Activated CD4-positive, CD25-positive, alpha-beta regulatory T cell treated with anti-CD3 and anti-CD28 coated beads, Interleukin-2, amount 50 U/mL, for 24 hours (primary cell): ENCODE measurements at places on chromosomes 11 and 22.
A peak's percentile ranks its signal among the peaks of the same experiment; 100 is the strongest.

DNA sequence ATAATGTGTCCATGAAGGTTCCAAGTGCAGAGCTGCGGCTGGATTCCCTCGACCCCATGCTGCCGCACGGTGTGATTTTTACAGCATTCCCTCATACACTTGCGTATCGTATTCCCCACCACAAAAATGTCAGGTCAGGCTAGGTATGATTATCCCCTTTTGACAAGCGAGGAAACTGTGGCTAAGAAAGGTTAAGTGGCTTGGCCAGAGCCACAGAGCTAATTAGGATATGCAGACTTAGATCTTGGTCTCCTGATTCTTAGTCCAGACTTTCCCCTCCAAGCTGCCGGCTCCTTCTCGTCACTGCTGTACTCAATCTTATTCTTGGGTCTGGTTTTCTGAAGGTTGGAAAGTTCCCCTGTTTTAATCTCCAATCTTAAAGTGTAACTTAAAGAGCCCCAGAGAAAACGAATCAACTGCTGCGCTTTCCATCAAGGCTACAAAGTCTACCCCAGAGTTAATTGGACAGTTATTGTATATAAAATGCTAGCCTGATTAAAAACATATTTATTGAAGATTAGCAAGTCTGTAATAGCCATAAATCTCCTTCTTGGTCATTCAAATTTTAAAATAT, 176.6 kb downstream of the ADAMTS15 start:
- no peak for ATAC-seq

DNA sequence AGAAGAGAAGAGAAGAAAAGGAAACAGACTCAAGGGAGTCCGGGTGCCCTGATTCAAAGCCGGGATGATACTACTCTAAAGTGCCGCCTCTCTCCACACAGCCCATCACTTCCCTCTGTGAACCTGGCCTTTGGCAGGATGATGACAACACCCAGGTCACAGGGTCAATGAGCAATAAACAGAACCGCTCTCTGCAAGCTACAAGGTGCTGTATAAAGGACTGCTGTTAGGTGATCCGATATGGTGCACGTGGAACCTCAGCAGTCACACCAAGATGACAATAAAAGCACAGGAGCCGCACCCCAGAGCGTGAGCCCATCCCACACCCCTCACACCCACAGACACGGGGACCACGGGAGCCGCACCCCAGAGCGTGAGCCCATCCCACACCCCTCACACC, 10.7 kb downstream of the TTLL1 start:
- ATAC-seq = no peak

GRCh38 chr11:15053191-15053685, 20.2 kb upstream of the CALCB start:
- ATAC-seq = peak; percentile 89

DNA sequence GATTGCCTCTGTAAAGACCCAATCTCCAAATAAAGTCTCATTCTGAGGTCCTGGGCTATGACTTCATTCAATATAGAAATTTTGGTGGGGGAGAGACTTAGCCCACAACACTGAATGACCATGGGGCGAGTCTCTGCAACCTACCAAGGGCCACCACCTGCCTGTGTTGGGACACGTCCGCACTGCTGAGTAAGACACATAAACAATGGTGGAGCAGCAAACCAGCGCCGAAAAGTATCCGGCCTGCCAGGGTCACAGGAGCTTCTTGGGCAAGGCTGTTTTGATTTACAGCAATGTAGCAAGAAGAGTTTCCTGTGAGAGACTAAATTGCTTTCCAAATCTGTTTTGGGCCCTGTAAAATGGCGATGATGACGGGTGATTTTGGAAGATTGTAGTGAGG, 122.3 kb downstream of the SHANK2 start:
- ATAC-seq = no peak
